ENCODE measurements at places on chromosomes 7 and 10. TPM values are rescaled to one million over a fixed set of nuclear protein-coding genes. Genes with fewer than 3 reads are reported as not detected.

DNA sequence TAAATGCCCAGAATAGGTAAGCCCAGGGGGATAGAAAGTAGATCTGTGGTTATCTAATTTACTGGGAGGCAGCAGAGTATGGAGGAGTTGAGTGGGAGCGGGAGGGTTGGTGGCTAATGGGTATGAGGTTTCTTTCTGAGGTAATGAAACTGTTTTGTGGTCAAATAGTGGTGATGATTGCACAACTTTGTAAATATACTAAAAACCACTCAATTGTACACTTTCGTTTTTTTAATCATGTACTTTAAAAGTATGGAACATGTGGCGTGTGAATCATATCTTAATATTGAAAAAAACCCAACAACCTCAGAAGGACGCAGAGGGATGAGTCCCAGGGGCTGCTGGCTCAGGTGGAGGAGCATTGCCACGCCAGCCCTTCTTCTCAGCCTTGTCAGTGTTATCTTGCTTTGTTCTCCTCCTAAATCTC is 118.1 kb downstream of the WDR11 start:
- no peak for DNase-seq

DNA sequence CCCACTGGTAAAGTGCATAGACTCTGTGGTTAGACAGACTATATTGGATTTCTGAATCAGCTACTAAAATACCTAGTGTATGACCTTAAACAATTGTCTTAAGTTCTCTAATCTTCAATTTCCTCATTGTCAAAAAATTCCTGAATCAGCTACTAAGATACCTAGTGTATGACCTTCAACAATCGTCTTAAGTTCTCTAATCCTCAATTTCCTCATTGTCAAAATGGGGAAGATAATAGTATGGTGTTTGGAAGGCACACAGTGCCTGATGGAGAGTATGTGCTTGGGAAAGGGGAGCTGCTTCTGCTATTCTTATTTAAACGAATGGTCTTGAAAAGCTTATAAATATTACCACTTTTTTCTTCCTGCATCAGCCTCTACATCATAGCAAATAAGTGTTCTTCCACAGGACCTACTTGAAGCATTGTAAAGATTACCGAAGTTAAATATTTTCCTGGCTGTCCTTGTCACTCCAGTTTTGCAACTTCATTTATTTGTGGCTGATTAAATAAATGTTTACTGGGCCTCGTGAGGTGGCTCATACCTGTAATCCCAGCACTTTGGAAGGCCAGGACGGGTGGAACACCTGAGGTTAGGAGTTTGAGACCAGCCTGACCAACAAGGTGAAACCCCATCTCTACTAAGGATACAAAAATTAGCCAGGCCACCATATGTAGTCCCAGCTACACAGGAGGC is 64.4 kb upstream of the ITGA8 start:
- no peak for DNase-seq

AKR1C3 gene
- total RNA-seq: 110 TPM

FGL2 gene
- 60.2 TPM for total RNA-seq

ZCCHC24 gene
- 5.6 TPM for total RNA-seq

Measured in mucosa of descending colon (tissue), 3 donors.